Neural crest cell (in vitro differentiated cells): ENCODE measurements at places on chromosomes 7 and 10.

DNA sequence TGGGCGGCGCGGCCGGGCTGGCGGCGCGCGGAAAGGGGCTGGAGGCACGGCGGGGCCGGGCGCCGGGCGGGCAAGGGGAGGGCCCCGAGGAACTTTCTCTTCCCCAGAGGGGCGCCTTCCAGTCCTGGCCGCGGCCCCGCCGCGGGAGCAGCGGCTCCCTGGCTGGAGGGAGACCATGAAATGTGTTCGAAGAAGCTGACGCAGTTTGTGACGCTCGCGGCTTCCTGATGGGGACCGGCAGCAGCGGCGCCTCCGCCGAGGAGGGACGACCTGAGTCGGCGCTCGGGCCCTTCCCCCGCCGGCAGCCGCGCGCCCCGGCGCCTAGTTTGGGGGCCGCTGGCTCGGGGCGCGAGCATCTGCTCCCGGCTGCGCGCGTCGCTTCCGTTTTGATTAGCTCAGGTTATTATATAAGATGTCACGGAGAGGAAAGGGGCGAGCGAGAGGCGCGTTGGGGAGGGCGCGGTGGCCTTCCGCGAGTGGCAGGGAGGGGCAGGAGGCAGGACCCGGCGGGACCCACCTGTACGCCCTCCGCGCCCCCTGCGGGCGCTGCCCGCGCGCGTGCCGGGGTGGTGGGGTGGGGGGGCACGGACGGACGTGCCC lies 57.1 kb upstream of the PCGF5 start:
- no peak for DNase-seq
- H3K4me3 ChIP-seq: peak overlapping the region; percentile 81
- no peak overlapping the region for H3K27ac ChIP-seq
- peaks cover 3% of the 10 kb centered on the region for H3K36me3 ChIP-seq

DNA sequence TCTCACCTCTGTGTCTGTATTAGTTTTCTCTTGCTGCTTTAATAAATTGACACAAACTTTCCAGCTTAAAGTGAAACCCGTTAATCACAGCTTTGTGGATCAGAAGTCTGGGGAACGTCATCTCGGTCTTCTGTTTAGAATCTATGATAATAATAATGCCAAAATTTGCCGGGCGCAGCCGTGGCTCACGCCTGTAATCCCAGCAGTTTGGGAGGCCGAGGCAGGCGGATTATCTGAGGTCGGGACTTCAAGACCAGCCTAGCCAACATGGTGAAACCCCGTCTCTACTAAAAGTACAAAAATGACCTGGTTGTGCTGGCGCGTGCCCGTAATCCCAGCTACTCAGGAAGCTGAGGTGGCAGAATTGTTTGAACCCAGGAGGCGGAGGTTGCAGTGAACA lies 8.8 kb upstream of the ZPBP start:
- H3K4me3 ChIP-seq: no peak overlapping the region
- no peaks in the 10 kb centered on the region for H3K36me3 ChIP-seq
- no peak for DNase-seq
- no peaks in the 10 kb centered on the region for H3K27me3 ChIP-seq
- no peak overlapping the region for H3K27ac ChIP-seq

DNA sequence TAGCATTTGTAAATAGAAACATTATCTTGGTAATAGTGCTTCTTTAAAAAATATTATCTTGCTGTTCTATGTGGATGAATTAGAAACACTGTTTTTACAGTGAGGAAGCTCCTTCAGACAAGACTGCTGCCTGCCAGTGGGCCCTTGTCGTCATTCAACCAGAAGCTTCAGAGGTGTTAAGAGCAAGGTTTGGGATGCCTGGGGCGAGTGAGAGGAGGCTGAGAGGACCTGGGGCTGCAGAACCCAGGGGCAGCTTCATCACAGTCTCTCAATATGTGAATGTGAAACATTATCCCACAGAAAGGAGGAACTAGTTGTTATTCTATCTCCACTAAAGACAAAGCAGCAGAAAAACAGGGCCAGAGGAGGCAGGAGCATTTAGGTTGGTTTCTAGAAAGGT lies 8.1 kb downstream of the PLPP4 start:
- no peaks in the 10 kb centered on the region for H3K36me3 ChIP-seq
- H3K27ac ChIP-seq: no peak overlapping the region
- no peak for DNase-seq
- no peak overlapping the region for H3K4me3 ChIP-seq

GRCh38 chr10:59879363-59879913 lies 26.9 kb downstream of the CCDC6 start:
- no peak overlapping the region for H3K4me3 ChIP-seq
- no peaks in the 10 kb centered on the region for H3K36me3 ChIP-seq
- no peak overlapping the region for H3K27ac ChIP-seq
- DNase-seq: no peak

DNA sequence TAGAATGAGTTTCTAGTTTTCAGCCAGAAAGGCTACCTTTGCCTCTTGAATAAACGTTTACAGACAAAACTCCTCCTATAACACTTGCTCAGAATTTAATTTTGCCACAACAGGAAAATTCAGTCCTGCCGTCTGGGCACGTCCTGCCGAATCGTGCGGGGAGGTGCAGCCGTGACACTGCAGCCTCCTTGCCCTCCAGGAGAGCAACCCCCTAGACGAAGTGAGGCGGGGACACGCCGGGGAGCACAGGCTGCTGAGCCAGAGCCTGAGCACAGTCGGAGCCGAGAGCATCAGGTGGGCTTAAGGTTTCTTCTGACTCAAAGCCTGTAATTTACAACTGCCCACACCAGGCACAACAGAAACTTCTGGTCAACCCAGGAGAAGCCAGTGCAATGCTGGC lies 102.3 kb downstream of the DYNC2I1 start:
- DNase-seq: no peak
- H3K4me1 ChIP-seq: no peaks in the 10 kb centered on the region
- H3K4me3 ChIP-seq: no peak overlapping the region
- no peaks in the 10 kb centered on the region for H3K36me3 ChIP-seq

GRCh38 chr7:78074713-78075112 lies 276.1 kb downstream of the PHTF2 start:
- H3K36me3 ChIP-seq: no peaks in the 10 kb centered on the region
- H3K4me1 ChIP-seq: peaks cover 15% of the 10 kb centered on the region
- H3K27ac ChIP-seq: no peak overlapping the region
- H3K27me3 ChIP-seq: no peaks in the 10 kb centered on the region
- no peak overlapping the region for H3K4me3 ChIP-seq

- peaks cover 1% of the 10 kb centered on the region for H3K36me3 ChIP-seq
- no peaks in the 10 kb centered on the region for H3K4me1 ChIP-seq
- peak overlapping the region; percentile 39 for H3K27ac ChIP-seq
- DNase-seq: no peak
- no peaks in the 10 kb centered on the region for H3K27me3 ChIP-seq
Measured at GRCh38 chr10:125815764-125816163, 7.3 kb downstream of the UROS start.

DNA sequence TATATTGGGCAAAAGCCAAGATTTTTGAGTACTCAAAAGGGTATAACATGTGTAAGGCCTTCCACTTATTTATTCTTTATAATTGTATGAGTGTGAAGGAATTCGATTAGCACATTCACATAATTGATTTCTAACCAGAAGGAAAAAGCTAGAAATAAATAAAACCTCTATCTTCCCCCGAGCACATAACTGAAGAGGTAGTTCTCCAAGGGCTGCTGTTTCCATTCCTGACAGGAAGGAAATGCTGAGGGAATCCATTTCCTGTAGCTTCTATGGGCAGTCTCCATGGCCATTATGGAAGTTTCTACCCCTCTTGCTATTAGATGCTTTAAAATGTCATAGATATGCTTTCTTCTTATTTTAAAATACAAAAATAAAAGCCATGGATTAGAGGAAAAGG lies 70.5 kb upstream of the ABCB5 start:
- no peak for DNase-seq
- H3K27ac ChIP-seq: no peak overlapping the region
- peaks cover 4% of the 10 kb centered on the region for H3K36me3 ChIP-seq
- H3K4me3 ChIP-seq: no peak overlapping the region

DNA sequence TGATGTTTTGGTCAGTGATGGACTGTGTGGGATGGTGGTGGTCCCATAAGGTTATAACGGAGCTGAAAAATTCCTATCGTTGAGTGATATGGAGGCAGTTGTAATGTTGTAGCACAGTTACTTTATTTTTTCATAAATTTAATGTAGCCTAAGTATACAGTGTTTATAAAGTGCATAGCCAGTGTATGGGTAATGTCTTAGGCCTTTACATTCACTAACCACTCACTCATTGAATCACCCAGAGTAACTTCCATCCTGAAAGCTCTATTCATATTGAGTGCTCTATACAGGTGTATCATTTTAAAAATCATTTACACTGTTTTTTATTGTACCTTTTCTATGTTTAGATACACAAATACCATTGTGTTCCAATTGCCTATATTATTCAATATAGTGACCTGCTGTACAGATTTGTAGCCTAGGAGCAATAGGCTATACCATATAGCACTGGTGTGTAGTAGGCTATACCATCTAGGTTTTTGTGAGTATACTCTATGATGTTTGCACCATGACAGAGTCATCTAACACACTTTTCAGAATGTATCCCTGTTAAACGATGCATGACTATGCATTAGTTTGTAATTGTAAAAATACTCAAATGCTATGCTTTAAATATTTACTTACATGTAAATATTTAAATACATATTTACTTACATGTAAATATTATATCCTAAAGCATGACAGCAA lies 21.0 kb downstream of the PDCD4 start:
- no peaks in the 10 kb centered on the region for H3K4me1 ChIP-seq
- H3K36me3 ChIP-seq: no peaks in the 10 kb centered on the region
- H3K27me3 ChIP-seq: no peaks in the 10 kb centered on the region
- no peak overlapping the region for H3K27ac ChIP-seq

GRCh38 chr10:2137549-2138174 lies 400.3 kb upstream of the ADARB2 start:
- no peak for DNase-seq
- no peak overlapping the region for H3K27ac ChIP-seq
- H3K4me1 ChIP-seq: peaks cover 5% of the 10 kb centered on the region
- no peak overlapping the region for H3K4me3 ChIP-seq
- no peaks in the 10 kb centered on the region for H3K27me3 ChIP-seq

GRCh38 chr7:142935941-142936565 lies 2.5 kb upstream of the TRPV5 start:
- no peaks in the 10 kb centered on the region for H3K36me3 ChIP-seq
- no peak overlapping the region for H3K4me3 ChIP-seq
- no peak for DNase-seq

DNA sequence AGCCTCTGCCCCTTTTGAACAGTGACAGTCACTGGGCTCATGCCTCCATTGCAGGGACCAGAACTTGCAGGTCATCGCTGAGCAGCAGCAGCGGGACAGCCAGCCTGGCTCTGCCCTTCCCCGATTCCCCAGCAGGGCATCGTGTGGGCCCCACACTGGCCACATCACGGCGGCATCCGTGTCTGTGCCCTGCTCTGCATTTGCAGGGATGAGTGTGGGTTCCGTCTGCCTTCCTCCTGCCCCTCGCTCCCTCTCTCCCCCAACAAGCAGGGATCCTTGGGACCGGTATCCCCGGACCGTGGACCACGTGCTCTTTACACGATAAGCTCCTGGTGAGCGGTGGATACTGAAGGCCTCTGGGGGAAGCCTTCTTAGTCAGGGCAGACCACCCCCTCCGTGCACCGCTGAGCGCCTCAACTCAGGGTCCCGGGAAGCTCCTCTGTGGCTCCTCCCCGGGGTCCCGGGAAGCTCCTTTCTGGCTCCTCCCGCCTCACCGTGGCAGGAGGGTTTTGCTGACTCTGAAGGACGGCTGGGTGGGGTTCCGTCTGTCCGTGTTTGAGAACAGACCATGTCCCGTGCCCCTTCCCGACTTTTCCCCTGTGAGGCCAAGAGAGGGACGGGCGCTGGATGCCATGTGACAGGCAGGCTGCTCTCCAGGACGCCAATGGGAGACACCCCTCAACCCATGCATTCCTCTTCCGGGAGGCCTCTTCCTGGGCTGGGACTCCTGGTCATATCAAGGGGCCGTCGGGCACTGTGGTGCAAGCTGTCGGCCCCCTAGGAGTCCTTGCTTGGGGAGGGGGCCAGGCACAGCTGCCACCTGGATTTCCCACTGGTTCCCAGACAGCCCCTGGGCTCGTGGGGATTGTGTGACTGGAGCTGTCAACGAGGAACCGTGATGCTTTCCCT lies 23.5 kb upstream of the NKX6-2 start:
- no peak overlapping the region for H3K4me3 ChIP-seq
- peaks cover 12% of the 10 kb centered on the region for H3K27me3 ChIP-seq
- H3K4me1 ChIP-seq: no peaks in the 10 kb centered on the region
- no peak for DNase-seq
- H3K27ac ChIP-seq: no peak overlapping the region
- no peaks in the 10 kb centered on the region for H3K36me3 ChIP-seq

GRCh38 chr7:130144312-130145171 lies 60.7 kb downstream of the TMEM209 start:
- H3K27ac ChIP-seq: no peak overlapping the region
- H3K4me3 ChIP-seq: no peak overlapping the region
- H3K27me3 ChIP-seq: no peaks in the 10 kb centered on the region
- H3K36me3 ChIP-seq: no peaks in the 10 kb centered on the region
- no peak for DNase-seq
- peaks cover 29% of the 10 kb centered on the region for H3K4me1 ChIP-seq

- DNase-seq: no peak
- H3K27ac ChIP-seq: no peak overlapping the region
- H3K4me3 ChIP-seq: no peak overlapping the region
- H3K27me3 ChIP-seq: no peaks in the 10 kb centered on the region
- H3K4me1 ChIP-seq: no peaks in the 10 kb centered on the region
- H3K36me3 ChIP-seq: no peaks in the 10 kb centered on the region
Measured at GRCh38 chr7:1144269-1144771, 15.7 kb downstream of the ZFAND2A start.

DNA sequence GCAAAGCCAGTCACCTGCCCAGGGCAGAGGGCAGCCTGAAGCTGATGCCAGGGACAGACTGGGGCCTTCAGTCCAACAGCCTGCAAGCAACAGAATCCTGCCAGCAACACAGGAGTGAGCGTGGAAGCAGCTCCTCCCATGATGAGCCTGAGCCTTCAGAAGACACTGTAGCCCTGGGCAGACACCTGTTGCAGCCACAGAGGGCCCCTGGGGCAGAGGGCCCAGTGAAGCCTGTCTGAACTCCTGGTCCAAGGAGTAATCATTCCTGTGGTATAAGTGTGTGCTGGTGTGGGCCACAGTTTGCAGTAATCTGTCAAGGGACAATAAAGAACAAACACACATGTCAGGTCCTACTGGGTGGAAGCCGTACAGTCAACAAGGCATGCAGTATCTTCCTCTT lies 2.9 kb upstream of the PFKP start:
- peaks cover 50% of the 10 kb centered on the region for H3K27me3 ChIP-seq
- peaks cover 5% of the 10 kb centered on the region for H3K4me1 ChIP-seq
- H3K4me3 ChIP-seq: no peak overlapping the region
- no peaks in the 10 kb centered on the region for H3K36me3 ChIP-seq

- H3K27ac ChIP-seq: no peak overlapping the region
- no peaks in the 10 kb centered on the region for H3K36me3 ChIP-seq
- no peak overlapping the region for H3K4me3 ChIP-seq
- no peak for DNase-seq
- H3K4me1 ChIP-seq: peaks cover 16% of the 10 kb centered on the region
Measured at GRCh38 chr10:75375838-75376237, 25.7 kb downstream of the ZNF503 start.

- peaks cover 3% of the 10 kb centered on the region for H3K4me1 ChIP-seq
- no peak for DNase-seq
- H3K27me3 ChIP-seq: peaks cover 29% of the 10 kb centered on the region
- H3K36me3 ChIP-seq: no peaks in the 10 kb centered on the region
- no peak overlapping the region for H3K4me3 ChIP-seq
Measured at GRCh38 chr10:8316284-8316683, 261.8 kb downstream of the GATA3 start.

GRCh38 chr7:136336932-136337331 lies 359.8 kb upstream of the MTPN start:
- no peak overlapping the region for H3K27ac ChIP-seq
- no peaks in the 10 kb centered on the region for H3K36me3 ChIP-seq
- no peak overlapping the region for H3K4me3 ChIP-seq

- H3K36me3 ChIP-seq: no peaks in the 10 kb centered on the region
- H3K27me3 ChIP-seq: no peaks in the 10 kb centered on the region
- H3K27ac ChIP-seq: no peak overlapping the region
- no peak for DNase-seq
- no peak overlapping the region for H3K4me3 ChIP-seq
Measured at GRCh38 chr7:36262309-36263094, 109.4 kb downstream of the EEPD1 start.
